ENCODE measurements at places on chromosomes 2 and 18.

DNA sequence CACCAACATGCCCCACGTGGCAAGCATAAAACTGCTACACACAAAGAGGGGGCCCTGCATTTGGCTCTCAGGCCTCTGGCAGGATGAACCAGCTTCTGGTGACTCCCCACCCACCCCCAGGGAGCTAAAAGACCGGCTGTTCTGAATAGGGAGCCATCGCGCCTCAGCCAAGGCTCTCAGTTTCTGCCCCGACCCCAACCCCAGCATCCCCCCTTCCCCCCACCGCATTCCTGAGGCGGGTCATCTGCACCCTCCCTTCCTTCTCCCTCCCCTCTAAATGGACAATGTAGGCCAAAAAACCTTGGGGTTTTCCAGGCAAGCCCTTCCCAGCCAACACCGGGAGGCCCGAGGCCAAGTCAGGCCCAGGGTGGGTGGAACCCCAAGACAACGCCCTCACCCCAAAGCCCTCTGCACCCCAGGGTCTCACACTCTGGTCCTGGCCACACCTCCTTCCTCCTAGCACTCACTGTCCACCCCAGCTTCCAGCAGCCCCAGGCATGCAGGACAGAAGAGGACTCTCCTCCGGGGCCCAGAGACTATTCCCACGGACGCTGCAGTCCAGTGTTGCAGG lies 5.7 kb downstream of the CYP26B1 start:
- DNase-seq = peak; percentile 17

DNA sequence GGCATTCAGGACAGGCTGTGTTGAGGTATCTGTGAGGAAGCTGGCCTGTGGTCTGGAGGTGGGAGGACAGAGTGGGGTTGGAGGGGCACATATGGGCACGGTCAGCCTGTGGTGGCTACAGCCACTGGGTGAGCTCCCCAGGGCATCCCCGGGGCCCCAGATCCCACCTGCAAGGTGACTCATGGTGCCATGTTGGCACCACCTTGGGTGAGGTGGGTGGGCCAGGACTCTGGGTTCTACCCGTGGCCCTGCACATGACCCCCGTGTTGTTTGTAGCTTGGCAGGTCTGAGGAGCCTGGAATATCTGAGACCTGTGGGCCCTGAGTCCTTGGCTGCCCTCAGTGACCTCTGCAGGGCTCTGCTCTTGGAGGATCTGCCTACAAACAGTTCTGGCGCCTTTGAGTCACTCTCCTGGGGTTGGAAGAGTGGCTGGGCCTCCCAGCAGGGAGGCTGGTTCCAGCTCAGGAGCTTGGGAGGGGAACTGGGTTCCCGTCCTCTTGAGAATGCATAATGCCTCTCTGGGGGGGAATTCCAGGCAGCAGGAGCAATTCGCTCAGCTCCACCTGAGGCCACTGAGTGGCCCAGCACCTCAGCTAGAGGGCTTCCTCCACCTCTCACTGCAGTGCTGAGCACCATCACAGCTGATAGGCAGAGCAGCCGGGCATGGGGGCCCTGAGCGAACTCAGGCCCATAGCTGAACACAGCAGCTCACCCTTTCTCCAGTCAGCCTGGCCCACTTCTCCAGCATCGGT lies 105.1 kb downstream of the DYSF start:
- DNase-seq = no peak

GRCh38 chr2:84729224-84729623 lies 151.7 kb downstream of the TRABD2A start:
- DNase-seq = no peak

GRCh38 chr2:134819334-134819733 lies 19.1 kb upstream of the ACMSD start:
- DNase-seq = no peak

DNA sequence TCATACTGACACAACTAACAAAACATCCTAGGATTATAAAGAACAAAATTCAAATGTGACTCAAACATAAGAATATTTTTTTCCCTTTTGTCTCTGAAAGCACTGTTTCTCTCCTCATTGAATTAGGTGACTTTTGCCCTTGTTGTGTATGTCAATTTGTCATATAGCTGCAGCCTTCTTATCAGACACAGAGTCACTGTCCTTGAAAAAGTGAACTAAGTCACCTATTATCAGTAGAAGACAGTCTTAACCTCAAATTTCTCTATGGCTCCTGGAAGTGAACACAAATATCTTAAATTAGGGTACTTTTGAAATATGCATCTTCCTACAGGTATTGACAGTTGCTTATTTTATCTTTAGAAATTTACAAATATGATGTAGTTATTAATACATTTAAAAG lies 360.6 kb downstream of the NBAS start:
- DNase-seq = no peak

DNA sequence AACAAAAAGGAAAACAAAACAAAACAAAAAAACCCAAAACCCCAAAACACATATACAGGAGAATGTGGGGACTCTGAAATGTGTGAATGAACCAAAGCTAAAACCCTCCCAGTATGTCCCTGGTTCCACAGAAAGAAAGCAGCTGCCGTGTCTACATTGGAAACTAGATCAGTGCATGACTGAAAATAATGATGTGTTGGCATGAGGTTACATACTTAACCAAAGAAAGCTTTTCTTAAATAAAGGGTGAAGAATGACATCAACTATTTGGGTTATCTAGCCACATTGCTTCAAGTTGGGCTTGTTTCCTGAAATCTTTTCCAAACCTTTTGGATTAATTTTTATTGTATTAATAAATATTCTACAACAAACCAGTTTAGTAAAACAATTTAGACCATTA lies 91.9 kb upstream of the FN1 start:
- no peak for DNase-seq

DNA sequence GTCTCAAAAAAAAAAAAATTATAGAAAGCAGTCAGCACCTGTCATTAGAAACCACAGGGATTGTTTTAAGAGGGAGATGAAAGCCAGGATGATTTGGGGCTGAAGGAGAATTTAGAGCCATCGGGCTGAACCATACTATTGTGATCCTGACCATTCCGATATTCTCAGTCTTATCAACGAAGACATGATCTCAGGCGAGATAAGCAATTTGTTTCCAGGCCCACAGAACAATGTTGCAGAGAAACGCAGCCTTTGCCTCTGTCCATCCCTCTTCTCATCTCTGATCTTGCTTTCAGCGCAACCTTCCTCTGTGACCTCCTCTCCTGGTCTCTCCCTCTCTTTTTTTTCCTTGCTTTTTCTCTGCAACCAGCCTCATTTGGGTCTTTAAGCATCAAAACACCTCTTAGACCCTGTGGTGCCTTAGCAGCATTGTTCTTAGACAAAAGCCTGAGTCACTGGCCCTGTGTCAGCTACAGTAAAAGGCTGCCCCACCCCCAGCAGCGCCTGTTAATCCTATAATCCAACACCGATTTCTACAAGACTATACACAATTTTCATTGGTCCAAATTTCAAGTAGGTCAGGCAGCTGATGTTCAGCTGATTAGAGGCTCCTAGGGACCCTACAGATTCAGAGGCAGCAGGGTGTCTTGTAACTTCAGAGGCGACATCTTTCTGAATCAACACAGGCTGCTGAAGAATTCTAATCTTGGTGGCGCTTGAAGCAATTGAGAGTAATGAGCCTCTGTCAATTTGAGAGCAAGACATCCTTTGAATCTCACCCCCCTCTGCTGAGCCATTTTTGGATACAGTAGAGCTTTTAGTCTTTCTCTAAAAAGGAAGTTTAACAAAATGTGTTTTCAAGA lies 206.0 kb downstream of the NCK2 start:
- DNase-seq = no peak

- no peak for DNase-seq
Observed at GRCh38 chr18:47683774-47684173, 246.7 kb downstream of the SMAD2 start.

DNA sequence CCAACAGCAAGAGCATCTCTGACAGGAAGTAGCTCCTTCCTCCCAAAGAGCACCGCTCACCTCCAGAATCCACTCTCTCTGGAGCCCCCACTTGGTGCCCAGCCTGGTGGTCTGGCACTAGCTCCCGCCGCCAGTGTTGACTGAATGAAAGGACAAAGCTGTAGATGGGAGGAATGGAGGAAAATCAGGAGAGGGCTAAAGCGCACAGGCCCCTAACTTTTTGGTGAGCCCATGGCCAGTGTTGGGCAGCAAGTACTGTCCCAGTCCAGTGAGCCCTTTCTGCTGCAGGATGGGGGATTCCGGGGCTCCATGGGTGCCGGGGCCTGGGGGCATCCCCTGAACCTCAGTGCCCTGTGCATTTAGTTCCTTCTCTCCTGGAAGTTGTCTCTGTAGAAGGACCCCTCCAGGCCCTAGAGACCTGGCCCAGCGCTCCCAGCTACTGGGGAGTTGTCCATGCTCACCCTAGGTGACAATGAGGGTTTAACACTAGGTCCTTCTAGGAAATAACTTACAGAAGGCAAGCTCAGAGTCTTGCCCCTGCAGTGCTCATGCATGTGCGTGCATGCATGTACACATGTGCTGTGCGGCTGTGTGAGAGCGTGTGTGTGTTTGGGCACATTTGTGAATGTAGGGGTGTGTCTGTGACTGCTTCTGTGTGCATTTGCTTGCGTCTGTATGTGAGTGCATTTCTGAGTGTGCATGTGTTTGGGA lies 33.6 kb downstream of the GLI2 start:
- DNase-seq = no peak

- no peak for DNase-seq
Observed at GRCh38 chr2:205865905-205866441, 183.7 kb downstream of the NRP2 start.

- DNase-seq = no peak
Observed at GRCh38 chr2:200693836-200694470, 108.1 kb downstream of the AOX1 start.

GRCh38 chr18:74342416-74343043 lies 26.9 kb downstream of the C18orf63 start:
- DNase-seq = no peak

GRCh38 chr2:144156736-144157640 lies 362.9 kb downstream of the ZEB2 start:
- no peak for DNase-seq

DNA sequence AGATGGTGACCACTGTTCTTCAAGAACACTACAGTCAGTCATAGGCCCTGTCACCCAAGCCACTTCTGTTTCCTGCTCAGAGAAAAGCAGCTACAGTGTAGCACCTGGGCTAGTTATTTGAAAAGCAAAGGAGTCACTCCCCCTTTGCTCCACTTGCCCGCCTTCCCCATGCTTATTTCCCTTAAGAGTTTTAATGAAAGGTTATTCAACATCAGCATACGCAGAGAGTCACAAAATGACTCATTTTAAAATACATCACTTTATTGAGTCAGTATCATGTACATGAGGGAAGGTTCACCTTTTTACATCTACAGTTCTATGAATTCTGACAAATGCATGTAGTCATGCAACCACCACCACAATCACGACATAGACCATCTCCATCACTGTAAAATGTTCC lies 71.3 kb downstream of the TNFRSF11A start:
- DNase-seq = no peak

GRCh38 chr2:38835015-38835601 lies 40.6 kb downstream of the DHX57 start:
- DNase-seq = no peak

DNA sequence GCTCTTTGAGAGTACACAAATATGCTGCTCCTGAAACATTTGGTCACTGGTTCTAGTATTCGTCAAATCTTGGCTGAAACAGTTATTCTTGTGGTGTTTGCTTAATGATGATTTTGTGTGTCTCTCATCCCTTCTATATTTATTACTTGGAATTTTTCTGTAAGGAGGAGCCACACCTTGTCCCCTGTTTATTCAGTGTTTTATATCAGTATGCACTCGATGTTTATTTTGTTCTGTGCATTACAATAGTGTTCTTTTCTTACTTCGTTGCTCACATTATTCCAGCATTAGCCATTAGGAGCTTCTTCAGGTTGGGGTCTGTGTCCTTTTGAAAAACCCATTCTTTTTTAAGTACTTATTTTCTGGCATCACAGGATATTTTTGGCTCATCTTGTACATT lies 5.1 kb upstream of the RAMP1 start:
- no peak for DNase-seq

DNA sequence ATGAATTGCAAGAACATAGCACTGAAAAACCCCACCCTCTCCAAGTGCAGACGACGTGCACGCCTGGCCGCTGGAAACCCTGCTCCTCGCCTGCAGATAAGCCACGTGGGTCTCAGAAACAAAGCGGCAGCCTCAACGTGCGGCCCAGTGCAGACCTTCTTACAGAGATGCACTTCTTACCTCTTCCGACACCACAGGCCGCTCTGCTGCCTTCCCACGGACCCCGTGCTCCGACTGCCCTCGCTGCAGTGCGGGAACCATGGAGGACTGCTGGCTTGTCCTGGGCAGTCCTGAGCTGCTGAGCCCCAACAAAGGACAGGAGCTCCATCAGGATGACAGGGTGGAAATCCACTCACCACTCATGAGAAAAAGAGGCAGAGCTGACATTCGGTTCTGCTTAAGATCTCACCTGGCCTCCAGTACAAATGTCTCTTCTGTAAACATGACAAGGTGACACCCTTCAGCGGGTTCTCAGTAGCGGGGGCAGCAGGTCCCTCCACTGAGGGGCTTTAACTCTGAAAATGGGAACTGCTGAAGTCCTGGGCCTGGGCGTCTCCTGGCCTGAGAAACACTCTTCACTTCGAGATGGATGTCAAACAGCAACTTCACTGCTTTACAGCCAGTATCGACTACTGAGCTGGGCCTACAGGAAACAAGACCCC lies 6.2 kb downstream of the COPS9 start:
- DNase-seq = peak; percentile 13

- no peak for DNase-seq
Observed at GRCh38 chr2:112910219-112910618, 746 bp upstream of the IL37 start.

DNA sequence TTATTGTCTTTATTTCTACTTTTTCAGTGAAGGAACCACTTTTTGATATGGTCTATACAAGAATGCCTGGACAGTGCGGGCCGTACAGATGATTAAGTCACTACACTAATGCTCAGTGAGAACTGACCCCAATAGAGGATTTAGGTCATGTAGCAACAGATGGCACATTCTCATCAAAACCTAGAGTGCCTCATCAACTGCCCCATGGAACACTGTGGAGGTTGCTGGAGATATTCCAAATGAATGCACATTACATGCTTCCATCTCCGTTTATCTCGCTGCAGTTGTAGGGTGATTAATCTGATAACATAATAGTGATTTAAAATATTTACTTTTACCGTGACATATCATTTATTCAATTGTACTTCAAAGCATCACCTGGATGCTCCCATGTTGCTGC lies 41.8 kb upstream of the COPS8 start:
- DNase-seq = no peak

DNA sequence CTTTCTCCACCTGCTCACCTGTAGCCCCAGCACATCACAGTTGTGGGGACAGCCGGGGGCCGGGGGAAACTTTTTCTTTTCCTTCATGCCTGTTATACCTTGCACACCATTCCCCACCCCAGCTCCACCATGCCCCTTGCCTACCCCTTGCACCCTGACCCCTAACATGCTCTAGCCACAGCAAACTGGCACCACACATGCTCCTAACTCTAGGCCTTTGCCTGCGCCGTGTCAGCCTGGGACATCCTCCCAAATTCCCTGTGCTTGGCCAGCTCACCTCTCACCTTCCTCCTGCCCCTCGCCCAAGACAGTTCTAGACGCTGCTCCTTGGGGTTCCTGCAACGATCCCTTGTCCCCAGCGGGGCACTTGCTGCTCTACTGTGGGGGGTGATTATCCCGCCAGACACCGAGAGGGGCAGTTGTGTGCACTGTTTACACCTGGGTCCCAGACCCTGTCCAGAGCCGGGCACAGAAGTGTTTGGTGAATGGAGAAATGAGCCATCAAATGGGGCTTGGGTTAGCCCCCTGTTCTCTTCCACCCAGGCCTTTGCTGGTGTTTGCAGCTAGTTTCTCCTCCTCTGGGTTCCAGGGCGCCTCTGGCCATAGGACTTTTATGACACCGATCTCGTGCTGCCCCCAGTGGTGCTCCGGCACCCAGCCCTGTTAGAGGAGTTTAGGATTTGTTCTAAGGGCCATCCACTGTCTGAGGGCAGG lies 129.8 kb downstream of the CTIF start:
- no peak for DNase-seq

GRCh38 chr18:72965616-72966015 lies 97.8 kb upstream of the NETO1 start:
- DNase-seq = no peak
